ENCODE measurements at places on chromosomes 6 and 20.

DNA sequence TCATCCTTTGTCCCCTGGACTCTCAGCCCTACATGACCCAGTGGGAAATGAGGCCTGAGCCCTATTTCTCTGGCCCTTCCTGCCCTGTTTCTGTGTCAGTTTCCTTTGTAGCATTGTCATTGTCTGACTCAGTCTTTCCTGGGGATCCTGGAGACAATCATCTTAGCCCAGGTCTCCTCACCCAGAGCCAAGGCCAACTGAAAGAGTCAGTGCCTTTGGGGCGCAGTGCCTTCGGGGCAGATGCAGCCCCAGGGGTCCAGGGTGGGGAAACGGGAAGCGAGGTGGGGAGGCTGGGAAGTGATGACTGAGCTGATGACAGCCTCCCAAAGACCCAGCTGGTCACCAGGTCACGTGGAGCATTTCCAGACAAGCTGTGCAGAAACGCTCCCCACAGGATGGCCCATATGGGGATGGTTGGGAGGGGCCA, 93.3 kb upstream of the SULF2 start:
- no peak for DNase-seq

GRCh38 chr20:57203986-57204385, 62.5 kb downstream of the BMP7 start:
- DNase-seq, result no peak

GRCh38 chr6:156638581-156638980, 138.6 kb upstream of the ARID1B start:
- no peak for DNase-seq

DNA sequence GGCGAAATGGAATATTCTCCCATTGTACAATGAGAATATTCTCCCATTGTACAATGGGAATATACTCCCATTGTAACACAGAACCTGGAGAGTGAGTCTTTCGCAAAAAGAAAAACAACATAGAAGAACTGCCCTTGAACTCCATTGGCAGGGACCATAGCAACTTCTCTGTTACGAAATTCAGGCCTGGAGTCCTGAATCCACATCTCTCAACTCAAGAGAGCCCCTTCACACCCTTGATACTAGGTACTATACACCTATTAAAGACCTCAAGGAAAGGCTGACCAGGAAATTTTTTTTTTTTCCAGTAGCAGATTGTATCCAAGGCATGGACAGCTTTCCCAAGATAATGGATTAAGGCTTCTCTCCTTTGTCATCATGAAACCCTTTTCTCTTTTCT, 1687.0 kb downstream of the GRIK2 start:
- no peak for DNase-seq

- DNase-seq, result no peak
Observed at GRCh38 chr6:106339334-106340029, 13.9 kb upstream of the ATG5 start.

DNA sequence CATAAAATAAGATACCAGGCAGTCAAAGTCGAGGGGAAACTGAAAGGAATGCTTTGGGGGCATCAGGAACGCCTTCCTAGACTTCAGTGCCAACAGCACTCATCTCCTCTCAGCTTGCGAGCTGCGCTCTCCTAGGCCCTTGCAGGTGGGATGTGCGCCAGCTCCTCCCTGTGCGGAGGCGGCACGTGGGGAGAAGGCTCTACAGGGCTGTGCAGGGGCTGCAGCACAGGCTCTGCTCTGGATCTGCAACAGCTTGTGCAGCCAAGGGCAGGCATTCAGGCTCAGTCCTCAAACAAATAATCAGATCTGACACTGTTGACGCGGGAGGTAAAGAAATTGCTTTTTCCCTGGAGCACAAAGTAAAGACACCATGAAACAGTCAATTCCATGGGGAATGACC, 144.8 kb downstream of the TTLL2 start:
- no peak for DNase-seq

DNA sequence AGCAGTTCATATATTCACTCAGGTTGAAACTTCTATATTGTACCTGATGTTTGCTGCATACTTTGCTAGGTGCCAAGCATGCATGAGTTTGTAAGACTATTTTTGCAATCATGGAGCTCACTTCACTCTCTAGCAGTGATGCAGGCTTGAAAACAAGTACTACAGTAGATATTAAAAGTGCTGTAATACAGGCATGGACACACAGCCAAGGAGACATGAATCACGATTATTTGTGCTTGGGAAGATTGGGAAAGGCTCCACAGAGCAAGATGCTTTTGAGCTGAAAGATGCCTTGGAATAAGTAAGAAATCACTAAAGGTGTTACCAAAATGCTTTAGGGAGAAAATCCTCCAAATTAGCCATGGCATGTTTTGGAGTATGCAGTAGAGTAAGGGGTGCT, 427.4 kb downstream of the UTRN start:
- no peak for DNase-seq

GRCh38 chr20:19583532-19584175, 174.4 kb upstream of the RIN2 start:
- peak; percentile 3 for DNase-seq

- DNase-seq, result no peak
Observed at GRCh38 chr20:5188736-5189135, 61.9 kb downstream of the CDS2 start.
